Activated T-helper 1 cell treated with anti-CD3 and anti-CD28 coated beads, Interleukin-12 subunit alpha, Interleukin-12 subunit beta, Interleukin-2, Interleukin-4 antibody, amounts not matched to agents 30 ng/mL and 10 ng/mL and 1 ng/mL, durations not matched to agents 14 hours and 24 hours and 36 hours (primary cell): ENCODE measurements at places on chromosomes 11 and 22. TPM values are rescaled to one million over a fixed set of nuclear protein-coding genes. Genes with fewer than 3 reads are reported as not detected.

- no peaks in the 10 kb centered on the region for H3K27me3 ChIP-seq
- no peaks in the 10 kb centered on the region for H3K36me3 ChIP-seq
- H3K27ac ChIP-seq: no peak overlapping the region
- H3K4me3 ChIP-seq: no peak overlapping the region
Measured at GRCh38 chr22:43642319-43643206, 169.5 kb downstream of the EFCAB6 start.

- no peak for DNase-seq
- H3K4me1 ChIP-seq: peaks cover 23% of the 10 kb centered on the region
- no peaks in the 10 kb centered on the region for H3K36me3 ChIP-seq
- H3K27me3 ChIP-seq: peaks cover 47% of the 10 kb centered on the region
- no peak overlapping the region for H3K4me3 ChIP-seq
- H3K27ac ChIP-seq: peak overlapping the region; percentile 15
Measured at GRCh38 chr11:57474017-57474802, 13.9 kb downstream of the RTN4RL2 start.

DNA sequence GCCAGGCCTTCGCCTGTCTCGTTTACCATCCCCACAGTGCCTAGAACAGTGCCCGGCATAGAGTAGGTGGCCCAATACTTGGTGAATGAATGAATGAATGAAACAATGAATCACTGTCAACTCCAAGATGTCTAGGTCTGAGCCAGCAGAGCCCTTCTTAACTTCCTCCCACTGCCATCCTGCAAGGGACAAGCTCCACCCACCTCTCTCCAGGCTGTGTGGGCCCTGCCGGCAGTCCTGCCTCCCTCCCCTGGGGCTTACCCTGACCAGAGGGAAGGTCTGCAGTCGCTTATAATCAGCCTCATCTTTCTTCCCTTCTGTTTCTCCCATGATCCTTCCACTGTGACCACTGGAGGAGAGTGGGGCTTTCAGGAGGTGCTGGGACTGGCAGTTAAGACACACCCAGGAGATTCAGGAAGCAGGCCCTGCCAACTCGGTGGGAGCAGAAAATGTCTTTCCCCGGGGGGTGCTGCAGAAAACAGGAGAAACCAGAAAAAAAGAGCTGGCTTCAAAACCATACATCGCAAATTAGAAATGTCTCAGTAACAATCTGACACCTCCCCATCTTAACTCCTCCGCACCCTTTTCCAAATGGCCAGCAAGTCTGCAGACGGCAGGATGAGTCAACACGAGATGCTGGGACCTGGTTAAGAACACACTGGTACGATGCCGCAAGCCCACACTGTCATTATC is 11.4 kb downstream of the DNAL4 start:
- H3K27me3 ChIP-seq: no peaks in the 10 kb centered on the region
- no peaks in the 10 kb centered on the region for H3K36me3 ChIP-seq
- H3K4me1 ChIP-seq: no peaks in the 10 kb centered on the region
- no peak for DNase-seq
- no peak overlapping the region for H3K4me3 ChIP-seq
- H3K27ac ChIP-seq: no peak overlapping the region

FUT4 gene
- total RNA-seq: 8.0 and 8.6 TPM in 2 replicates

EHBP1L1 gene
- 168 and 178 TPM in 2 replicates for total RNA-seq

GRCh38 chr11:16749666-16750065 is 11.2 kb downstream of the C11orf58 start:
- DNase-seq: no peak
- no peaks in the 10 kb centered on the region for H3K27me3 ChIP-seq
- peak overlapping the region; percentile 55 for H3K27ac ChIP-seq
- no peak overlapping the region for H3K4me3 ChIP-seq
- H3K36me3 ChIP-seq: peaks cover 67% of the 10 kb centered on the region

SYT12 gene
- total RNA-seq: not detected in 2 replicates

CCDC15 gene
- total RNA-seq: 3.1 and 3.4 TPM in 2 replicates

- no peak overlapping the region for H3K4me3 ChIP-seq
- H3K27me3 ChIP-seq: peaks cover 2% of the 10 kb centered on the region
- H3K36me3 ChIP-seq: no peaks in the 10 kb centered on the region
- no peak overlapping the region for H3K27ac ChIP-seq
Measured at GRCh38 chr22:25903294-25903693, 161.3 kb downstream of the MYO18B start.

IGLL5 gene
- not detected in 2 replicates for total RNA-seq

GRCh38 chr11:102473543-102473942 is 21.0 kb upstream of the TMEM123 start:
- peaks cover 5% of the 10 kb centered on the region for H3K36me3 ChIP-seq
- peaks cover 2% of the 10 kb centered on the region for H3K27me3 ChIP-seq

- peaks cover 4% of the 10 kb centered on the region for H3K27me3 ChIP-seq
- DNase-seq: no peak
- no peaks in the 10 kb centered on the region for H3K36me3 ChIP-seq
- H3K4me1 ChIP-seq: no peaks in the 10 kb centered on the region
- H3K4me3 ChIP-seq: no peak overlapping the region
Measured at GRCh38 chr11:13105237-13105844, 96.2 kb downstream of the RASSF10 start.

USH1C gene
- total RNA-seq: not detected in 2 replicates

GRCh38 chr11:57800444-57801182 is 39.0 kb downstream of the CTNND1 start:
- peaks cover 21% of the 10 kb centered on the region for H3K36me3 ChIP-seq
- peak; percentile 13 for DNase-seq
- no peak overlapping the region for H3K4me3 ChIP-seq
- H3K27ac ChIP-seq: peak overlapping the region; percentile 26
- no peaks in the 10 kb centered on the region for H3K27me3 ChIP-seq

TCIRG1 gene
- total RNA-seq: 142 and 152 TPM in 2 replicates

IL10RA gene
- total RNA-seq: 87.8 and 88.3 TPM in 2 replicates
